ENCODE measurements at places on chromosomes 4 and X.

- no peak for DNase-seq
Measured at GRCh38 chr4:31947101-31947500, 1226.9 kb downstream of the PCDH7 start.

DNA sequence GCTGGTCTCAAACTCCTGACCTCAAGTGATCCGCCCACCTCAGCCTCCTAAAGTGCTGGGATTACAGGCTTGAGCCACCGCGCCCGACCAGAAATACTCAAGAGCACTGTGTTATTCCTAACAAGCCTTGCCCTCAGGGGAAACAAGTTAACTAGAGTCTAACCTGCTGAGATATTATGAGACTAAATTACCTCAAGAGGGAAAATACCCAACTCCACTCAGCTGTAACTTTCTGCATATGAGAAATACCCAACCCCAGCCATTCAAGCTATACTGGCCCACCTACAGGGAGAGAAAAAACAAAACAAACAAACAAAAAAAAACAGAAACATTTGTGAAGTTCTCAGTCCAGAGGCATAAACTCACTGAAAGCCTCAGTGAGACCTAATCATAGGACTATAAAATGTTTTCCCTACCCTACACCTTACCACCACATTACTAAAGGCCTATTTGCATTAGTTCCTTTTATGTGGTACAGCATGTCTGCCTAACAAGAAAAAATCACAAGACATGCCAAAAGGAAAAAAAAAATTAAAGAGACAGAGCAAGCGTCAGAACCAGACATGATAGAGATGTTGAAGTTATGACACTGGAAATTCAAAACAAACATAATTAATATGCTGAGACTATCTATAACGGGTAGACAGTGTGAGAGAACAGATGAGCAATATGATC, 876.0 kb downstream of the FSTL5 start:
- no peak for DNase-seq

DNA sequence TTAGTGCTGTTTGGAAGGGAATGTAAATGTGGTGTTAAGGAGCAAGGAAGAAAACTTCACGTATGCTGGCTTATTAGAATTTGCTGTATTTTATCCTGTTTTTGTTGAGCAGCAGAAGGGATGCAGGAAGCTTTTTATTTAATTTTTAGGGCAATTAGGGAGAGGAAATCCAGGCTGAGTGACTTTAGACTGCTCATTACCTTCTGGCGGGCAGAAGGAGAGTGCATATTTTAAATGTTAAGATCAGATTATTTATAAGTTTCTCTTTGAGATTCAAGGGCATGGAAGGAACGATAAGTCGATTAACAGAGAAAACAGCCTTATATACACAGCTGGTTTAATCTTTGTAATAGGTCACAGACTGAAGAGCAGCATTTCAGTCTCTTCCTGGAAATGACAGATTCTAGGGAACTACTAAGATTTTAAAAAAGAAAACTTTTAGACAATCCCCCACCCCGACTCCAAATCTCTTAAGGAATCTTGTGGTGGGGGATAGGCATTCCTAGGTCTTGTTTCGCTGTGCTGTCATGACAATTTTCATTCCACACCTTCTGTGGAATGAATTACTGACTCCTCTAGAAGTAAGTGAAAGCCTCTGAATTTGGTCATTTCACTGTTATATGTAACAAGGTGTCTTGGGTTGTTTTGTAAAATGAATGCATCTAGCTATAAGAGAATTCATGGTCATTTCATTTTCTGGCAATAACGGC, 402.5 kb downstream of the RAPGEF2 start:
- DNase-seq, result no peak

DNA sequence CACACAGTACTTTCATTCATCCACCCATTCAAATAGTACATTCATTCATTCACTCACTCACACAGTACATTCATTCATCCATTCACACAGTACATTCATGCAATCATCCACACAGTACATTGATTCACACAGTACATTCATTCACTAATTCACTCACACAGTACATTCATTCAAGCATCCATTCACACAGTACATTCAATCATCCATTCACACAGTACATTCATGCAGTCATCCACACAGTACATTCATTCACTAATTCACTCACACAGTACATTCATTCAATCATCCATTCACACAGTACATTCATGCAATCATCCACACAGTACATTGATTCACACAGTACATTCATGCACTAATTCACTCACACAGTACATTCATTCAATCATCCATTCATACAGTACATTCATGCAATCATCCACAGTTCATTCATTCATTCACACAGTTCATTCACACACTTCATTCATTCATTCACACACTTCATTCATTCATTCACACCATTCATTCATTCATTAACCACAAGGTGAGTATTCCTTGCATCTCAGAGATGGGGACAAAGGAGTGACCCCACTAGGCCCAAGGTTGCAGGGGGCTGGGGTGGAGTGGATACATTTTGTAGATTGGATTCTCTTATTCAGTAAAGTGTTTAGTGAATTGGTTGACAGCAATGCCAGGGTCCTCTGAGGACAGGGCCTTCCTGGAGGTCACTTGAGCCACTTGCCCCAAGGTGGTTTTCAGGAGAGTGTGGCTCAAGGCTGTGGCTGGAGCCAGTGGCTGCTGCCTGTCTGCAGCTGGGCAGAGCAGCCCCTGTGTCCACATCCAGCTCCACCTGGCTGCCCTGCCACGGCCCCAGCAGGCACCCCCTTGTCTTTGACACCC, 4.3 kb upstream of the SPON2 start:
- no peak for DNase-seq

DNA sequence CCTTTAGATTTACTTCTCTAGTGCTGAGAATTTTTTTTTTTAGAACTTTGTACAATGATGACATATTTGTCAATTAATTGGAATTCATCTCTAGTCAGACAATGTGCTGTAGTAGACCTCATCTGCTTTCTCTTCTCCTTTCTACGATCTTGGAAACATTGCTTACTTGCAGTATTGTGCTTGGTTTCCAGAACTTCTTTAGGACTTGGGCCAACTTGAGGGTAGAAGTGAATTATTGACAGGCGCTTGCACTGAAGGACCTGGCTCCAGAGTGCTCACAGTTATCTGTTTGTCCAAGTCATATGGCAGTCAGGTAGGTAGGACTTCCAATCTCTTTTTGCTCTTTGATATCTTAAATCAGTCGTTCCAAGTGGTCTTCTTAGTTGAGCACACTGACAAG, 39.6 kb downstream of the FNIP2 start:
- DNase-seq, result no peak

GRCh38 chr4:71020611-71021010, 27.2 kb downstream of the DCK start:
- no peak for DNase-seq

GRCh38 chr4:166965562-166965961, 268.7 kb downstream of the SPOCK3 start:
- no peak for DNase-seq

DNA sequence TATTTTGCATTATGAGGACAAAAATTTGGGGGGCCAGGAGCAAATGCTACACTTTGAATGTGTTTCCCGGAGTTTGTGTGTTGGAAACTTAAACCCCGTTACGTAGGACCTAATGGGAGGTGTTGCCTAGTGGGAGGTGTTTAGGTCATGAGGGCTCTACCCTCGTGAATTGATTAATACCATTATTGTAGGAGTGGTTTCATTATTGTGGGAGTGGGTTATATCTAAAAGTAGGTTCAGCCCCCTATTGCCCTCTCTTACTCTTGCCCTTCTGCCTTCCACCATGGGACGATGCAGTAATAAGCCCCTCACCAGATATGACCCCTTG, 15.5 kb downstream of the UBA6 start:
- DNase-seq, result no peak
